Stimulated activated CD8-positive, alpha-beta memory T cell treated with anti-CD3 and anti-CD28 coated beads, Interleukin-4, amount 100 ng/mL, for 1 hour (primary cell): ENCODE measurements at places on chromosomes 7 and 10.

GRCh38 chr7:155255621-155256020 is 42.1 kb upstream of the INSIG1 start:
- DNase-seq = no peak

DNA sequence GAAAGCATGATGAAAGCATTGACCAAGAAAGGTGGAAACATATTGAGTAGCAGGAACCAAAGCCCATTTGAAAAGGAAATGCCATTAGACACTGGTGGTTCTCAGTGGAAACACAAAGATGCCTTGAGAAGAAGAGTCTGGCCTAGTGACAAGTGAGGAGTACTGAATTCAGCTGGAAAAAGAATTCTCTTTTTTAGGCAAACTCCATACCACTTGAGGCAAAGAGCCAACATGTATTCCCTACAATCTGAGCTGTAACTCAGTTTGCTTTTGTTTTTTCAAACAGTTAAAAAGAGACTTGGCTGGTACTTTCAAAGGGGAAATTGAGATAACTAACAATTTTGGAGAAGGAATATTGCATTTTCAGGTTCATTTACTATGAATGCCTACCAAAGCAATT is 624.0 kb downstream of the NRG3 start:
- DNase-seq = no peak

GRCh38 chr10:78865931-78866717 is 202.6 kb upstream of the ZMIZ1 start:
- no peak for DNase-seq

DNA sequence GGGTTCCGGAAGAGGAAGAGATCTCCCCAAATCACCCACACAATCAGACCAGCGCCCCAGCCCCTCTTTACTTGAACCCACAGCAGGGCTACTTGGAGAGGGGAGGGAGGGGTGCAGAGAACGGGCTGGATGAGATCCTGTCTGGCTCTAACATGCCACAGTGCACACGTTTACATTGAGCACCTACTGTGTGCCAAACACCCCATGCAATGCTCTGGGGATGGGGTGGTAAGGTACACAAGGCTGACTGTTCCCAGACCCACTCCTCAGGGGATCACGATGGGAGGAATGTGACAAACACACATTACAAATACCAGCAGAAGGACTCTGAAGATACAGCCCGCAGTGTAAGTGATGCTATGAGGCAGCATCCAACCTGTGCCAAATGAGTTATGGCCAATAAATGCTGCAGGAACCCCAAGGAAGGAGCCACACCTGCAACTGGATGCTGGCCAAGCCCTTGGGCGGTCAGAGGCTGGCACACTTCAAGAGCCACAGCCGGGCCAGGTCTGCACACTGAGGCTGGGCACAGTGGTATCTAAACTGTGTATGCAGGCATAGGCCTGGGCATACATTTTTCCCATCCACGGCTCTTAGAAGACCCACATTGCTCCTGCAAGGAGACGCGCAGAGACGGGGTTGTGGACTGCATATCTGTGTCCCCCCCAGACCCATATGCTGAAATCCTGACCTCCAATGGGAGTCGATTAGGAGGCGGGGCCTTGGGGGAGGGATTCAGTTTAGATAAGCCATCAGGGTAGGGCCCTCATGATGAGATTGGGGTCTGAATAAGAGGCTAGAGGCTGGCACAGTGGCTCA is 6.4 kb downstream of the SPOCK2 start:
- no peak for DNase-seq

DNA sequence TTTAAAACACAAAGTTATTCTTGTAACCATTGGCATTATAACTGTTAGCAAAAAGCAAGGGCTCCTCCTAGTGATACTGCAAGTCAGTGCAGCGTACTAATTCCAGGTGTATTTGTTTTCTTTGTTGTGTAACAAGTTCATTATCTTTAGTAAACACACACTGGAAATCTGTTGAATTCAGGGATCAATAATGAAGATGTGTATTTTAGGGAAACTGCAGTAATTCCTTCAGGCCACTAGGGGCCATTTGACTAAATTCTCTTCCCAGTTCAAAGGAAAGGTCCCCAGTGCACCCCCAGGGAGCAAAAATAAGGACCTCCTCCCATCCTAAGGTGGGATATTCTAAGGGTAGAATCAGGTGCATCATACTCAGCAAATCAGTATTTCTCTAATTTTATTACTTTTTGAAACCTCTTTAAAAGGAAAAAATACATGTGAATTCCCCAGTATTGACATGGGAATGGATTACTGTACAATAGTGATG is 158.6 kb upstream of the LYZL1 start:
- DNase-seq = no peak

DNA sequence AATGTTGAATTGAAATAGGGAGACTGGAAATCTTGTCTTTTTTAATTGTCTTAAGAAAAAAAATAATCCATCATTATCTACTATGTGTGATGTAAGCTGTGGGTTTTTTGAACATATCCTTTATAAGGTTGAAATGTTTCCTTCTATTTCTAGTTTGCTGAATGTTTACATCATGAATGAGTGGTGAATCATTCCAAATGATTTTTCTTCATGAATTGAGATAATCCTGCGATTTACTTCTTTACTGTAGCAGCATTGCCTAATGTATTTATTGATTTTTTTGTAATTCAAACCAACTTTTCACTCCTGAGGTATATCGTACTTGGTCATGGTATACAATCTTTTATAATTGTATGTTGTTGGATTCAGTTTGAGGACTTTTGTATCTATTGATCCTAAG is 607.6 kb upstream of the PFKP start:
- no peak for DNase-seq

DNA sequence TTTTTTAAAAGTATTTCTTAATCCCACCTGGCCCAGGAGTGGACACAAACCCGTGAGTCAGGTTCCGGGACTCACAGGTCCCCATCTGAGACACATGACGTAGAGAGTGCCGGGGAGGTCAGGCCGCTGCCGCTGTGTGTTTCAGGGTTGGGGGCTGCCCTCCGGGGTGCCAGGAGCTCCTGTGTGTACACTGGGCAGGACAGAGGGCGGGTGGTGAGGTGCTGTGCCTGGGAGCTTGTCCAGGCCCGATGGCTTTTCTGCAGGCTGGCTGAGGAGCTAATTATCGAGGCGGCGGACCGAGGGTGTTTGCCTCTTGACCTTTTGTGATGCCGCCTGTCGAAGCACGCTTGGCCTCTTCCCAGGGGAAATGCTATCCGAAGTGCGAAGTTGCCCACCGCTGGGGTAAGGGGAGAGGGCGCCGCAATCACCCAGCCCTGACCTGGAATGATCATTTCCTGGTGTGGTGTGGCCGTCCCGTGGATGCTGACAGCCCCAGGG is 42.1 kb downstream of the FOXL3 start:
- no peak for DNase-seq

DNA sequence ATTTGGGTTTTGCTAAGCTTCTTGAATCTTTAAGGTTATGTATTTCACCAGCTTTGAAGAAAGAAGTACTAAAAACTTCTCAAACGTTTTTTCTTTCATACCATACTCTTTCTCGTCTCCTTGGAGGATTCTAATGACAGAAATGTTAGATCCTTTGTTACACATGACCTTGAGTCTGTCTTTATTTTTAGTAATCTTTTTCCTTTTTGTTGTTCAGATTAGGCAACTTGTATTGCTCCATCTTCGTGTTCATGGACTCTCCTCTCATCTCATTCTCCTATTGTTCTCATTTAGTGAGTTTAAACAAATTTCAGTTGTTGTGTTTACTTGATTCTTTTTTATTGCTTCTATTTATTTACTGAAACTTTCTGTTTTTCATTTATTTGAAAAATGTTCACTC is 73.7 kb downstream of the WDFY4 start:
- no peak for DNase-seq

GRCh38 chr7:85226361-85227085 is 39.7 kb upstream of the SEMA3D start:
- DNase-seq = no peak

- no peak for DNase-seq
Observed at GRCh38 chr7:11636274-11636673, 195.7 kb downstream of the THSD7A start.

GRCh38 chr10:15814565-15814964 is 45.7 kb downstream of the MINDY3 start:
- DNase-seq = no peak

DNA sequence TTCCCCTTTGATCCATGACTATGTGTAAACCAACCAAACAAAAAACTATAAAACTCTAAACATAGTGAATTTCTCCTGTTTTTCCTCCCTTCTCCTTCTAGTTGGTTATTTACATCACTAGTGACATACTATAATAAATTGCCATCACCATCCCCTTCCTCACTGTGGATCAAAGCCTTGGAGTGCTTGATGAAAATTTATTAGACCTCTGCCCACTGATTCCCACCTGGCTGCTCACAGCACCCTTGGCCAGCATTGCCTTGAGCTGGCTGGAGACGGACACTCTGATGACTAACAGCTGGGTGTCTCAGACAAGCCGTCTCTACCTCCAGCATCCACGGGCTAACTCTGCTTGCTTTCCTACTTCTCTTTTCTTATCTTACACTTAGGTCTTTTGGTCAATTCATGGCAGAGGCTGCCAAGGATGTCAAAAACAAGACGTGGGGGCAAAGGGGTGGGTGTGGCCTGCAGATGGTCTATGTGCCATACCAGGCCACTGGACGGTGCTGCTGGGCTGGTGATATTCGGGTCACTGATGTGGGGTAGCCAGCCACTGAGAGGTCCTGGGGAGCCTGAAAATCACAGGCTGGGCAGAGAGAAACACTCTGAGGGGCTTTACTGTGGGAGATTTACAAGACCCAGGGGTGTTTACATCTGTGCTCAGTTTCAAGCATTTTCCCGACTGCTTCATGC is 207.8 kb downstream of the TAX1BP1 start:
- DNase-seq = no peak

DNA sequence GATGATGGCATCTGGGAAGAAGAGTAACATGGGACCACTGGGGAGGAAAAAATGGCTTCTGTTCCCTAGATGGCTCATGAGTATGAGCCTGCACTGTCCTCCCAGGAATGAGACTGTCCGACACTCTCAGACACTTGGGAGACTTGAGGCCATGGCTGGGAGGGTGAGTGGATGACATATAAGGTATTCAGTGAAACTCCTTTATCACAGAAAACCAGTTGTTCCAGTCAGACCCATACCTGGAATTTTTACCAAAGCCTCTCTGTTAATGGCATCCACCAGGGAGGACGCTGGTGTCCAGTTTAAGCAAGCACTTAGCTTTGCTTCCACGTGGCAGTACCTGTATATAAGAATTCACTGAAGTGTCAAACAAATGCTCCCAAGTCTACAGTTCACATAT is 116.7 kb upstream of the C10orf90 start:
- no peak for DNase-seq

- DNase-seq = no peak
Observed at GRCh38 chr7:96998333-96998732, 7.0 kb upstream of the DLX6 start.

- no peak for DNase-seq
Observed at GRCh38 chr7:105268511-105269392, 120.0 kb downstream of the SRPK2 start.

DNA sequence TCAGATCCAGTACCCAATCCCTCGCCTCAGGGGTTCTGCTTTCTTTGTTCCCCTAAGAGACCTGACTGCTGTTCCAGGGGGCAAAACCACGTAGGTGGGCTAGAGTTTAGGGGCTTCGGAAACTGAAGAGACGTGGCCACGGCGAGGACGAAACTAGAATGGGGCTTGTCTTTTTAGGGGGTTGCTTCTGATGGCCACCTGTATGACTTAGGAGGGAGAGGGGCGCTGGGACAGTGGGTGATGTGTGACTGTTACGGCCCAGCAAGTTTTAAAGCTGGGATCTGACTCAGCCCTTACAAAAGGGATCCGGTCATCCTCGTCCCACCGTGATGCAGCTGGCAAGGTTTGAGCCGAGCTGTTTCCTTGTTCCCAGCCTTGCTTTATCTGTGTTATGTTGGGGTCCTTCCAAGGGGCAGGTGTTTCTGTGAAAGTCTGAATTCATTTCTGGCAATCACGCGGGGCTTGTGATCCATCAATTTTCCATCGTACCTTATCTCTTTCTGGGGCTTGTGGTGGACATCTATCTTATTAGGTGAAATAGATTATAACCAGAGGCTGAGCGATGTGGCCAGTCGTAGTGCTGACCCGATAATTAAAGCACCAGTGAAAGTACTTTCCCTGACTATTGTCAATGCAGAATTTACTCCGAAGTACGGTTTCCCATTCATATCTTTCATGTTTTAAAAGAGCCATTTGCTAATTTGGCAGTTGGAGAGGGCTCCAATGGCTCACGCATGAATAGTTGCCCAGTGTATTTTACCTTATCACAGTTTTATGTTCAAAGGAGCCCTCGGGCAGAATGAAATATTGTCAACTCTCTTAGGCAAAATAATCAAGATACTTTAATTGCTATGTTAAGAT is 830 bp downstream of the MET start:
- no peak for DNase-seq

- DNase-seq = no peak
Observed at GRCh38 chr10:9091530-9092093, 1037.1 kb downstream of the GATA3 start.

GRCh38 chr7:27171637-27172314 is 2.3 kb downstream of the HOXA10 start:
- no peak for DNase-seq

GRCh38 chr7:50981743-50982142 is 199.0 kb upstream of the GRB10 start:
- DNase-seq = no peak

- DNase-seq = no peak
Observed at GRCh38 chr10:72098836-72099599, 10.7 kb upstream of the SPOCK2 start.

- no peak for DNase-seq
Observed at GRCh38 chr7:97851683-97852082, 20.5 kb downstream of the ASNS start.

GRCh38 chr7:148289630-148290029 is 300.9 kb upstream of the C7orf33 start:
- DNase-seq = no peak

- DNase-seq = no peak
Observed at GRCh38 chr10:133460208-133460769, 6.5 kb downstream of the SCART1 start.

DNA sequence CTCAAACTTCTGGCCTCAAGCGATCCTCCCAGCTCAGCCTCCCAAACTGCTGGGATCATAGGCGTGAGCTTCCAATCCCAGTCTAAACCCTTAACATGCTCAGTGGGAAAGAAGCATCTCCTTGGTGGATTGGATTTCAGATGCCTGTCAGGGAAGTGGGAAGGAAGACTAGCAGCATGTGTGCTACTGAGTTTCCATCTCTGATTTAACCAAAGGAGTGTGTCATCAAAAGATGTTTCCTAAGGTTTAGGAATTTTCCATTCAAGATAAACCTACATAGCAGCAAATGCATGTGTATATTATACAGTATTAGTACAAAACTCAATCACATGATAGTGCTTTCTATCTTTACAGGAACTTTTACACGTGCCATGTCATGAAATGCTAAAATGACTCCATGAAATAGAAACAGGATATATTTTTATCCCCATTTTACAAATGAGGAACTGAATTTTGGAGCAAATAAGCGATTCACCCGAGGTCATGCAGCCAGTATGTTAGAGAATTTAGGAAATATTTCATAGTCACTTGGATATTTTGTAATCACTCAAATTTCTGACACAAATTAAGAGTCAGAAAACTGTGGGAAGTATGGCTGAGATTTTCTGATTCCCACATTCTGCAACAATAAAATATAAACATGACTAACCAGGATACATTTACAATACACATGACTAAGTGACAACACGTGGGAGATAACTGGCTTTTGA is 11.4 kb upstream of the TMEM26 start:
- no peak for DNase-seq
